ENCODE measurements at places on chromosomes 3 and 15.

- no peak for DNase-seq
Observed at GRCh38 chr15:86488046-86488445, 408.4 kb downstream of the AGBL1 start.

DNA sequence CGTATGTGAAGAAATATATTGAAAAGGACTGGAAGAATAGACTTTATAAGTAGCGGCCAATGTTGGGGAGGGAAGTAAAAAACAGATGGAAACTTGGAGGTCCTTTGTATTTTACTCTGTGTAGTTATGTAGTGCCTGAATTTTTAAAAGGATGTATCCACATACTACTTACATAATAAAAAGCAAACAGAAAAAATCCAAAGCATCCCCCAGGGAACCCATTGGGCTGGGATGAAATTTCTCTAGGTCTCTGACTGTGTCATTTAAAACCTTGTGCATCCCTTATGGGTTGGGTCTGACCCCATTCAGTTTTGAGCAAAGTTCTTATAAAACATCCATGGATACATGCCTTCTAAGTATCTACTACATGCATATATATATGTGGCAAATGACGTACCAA lies 141.1 kb downstream of the NR1D2 start:
- DNase-seq: no peak

DNA sequence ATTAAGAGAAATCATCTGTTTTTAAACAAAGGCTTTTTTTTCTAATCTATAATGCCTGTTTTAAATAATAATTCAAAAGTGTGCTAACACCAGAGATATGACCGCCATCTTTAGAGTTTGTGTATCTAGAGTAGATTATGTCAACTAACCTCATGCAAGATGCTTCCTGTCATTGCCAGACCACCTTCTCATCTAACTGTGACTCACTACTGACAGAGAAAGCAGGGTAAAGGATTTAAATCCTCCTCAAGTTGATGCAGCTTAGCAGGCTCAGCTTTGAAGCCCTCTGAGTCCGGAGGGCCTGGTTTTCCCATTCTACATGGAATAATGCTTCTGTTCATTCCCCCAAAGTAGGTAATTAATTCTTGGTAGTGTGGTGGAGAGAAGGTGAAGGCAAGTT lies 108.5 kb downstream of the ECT2 start:
- no peak for DNase-seq

DNA sequence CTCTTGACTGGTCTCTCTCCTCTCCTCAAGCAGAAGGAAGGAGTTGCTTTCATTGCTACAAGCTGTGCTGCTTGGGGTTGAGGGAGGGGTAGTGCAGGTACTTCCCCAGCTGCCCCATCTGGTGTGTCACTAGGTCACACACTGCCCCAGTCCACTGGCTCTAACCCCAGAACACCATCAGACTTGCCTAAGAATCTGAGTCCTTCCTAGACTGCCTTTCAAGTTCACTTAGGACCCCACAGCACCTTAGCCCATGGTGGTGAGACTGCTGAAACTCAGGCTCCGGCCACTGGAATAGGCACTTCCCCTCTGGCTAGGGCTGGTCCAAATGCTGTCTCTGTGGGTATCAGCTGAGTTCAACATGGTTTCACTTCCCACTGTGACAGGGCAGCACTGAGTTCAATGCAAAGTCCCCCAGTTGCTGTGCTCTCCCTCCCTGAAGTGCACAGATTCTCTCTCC lies 279.7 kb upstream of the GOLGA6L4 start:
- no peak for DNase-seq

GRCh38 chr3:67048715-67049074 lies 50.6 kb downstream of the KBTBD8 start:
- DNase-seq: no peak

- DNase-seq: no peak
Observed at GRCh38 chr3:180909369-180910127, 2.9 kb upstream of the FXR1 start.

DNA sequence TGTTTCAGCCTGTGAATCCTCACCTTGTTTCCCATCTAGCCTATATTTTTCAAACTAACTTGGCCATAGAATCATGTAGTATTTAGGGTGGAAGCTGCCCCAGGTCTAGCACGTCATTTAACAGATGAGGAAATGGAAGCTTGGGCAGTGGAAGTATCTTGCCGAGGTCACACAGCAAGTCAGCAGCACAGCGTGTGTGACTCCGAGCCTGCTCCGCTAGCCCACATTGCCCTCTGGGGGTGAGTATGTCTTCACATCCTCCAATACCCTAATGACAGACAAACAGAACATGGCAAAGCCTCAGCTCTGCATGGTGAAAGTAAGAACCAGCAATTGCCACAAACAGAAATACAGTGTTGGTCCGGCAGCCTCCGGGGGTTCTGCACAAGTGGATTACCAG lies 2.2 kb upstream of the CCR5 start:
- DNase-seq: no peak

GRCh38 chr3:35664460-35664919 lies 25.2 kb downstream of the ARPP21 start:
- DNase-seq: no peak

GRCh38 chr3:48236531-48236930 lies 4.4 kb upstream of the ZNF589 start:
- no peak for DNase-seq

- no peak for DNase-seq
Observed at GRCh38 chr3:9056581-9056980, 93.3 kb upstream of the RAD18 start.

DNA sequence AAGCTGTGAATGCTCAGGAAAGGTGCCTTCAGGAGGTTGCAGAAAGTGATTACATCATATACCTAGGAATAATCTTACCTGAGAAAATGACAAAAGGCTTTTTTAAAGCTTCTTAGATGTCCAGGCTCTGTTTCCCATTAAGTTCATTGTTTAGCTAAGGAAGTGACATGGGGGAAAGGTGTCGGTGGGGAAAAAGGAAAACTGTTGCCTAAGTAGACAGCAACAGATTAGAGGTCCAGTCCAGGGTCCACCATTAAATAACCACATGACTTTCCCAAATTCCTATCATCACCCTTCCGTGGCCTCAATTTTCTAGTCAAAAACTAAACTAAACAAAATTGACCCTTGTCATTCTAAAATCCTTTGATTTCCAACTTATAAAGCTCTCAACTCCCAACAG lies 4.3 kb downstream of the WWTR1 start:
- DNase-seq: no peak

GRCh38 chr3:5195605-5196004 lies 8.1 kb downstream of the EDEM1 start:
- DNase-seq: no peak

DNA sequence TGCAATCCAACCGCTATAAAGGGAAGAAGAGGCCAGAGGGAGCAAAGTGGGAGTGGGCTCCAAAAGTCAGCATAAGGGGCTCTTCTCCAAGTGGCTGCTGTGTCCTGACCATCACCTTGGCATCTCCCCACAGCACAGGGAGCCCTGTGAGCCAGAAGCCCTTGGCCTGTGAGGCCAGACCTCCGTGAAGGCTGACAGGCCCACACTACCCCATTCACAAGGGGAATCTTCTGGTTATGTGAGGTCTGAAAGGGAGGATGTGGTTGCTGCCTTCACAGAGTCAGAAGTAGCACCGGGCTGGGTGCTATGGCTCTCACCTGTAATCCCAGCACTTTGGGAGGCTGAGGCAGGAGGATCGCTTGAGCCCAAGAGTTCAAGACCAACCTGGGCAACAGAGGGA lies 2.6 kb upstream of the ULK3 start:
- DNase-seq: no peak

- DNase-seq: peak; percentile 64
Observed at GRCh38 chr3:120420928-120421551, 29.8 kb downstream of the FSTL1 start.

GRCh38 chr3:40290396-40290795 lies 19.1 kb upstream of the EIF1B start:
- no peak for DNase-seq

- no peak for DNase-seq
Observed at GRCh38 chr3:165883117-165883516, 45.9 kb upstream of the BCHE start.

- DNase-seq: no peak
Observed at GRCh38 chr15:33701304-33701696, 267.0 kb upstream of the CHRM5 start.

- peak; percentile 43 for DNase-seq
Observed at GRCh38 chr3:24264748-24265158, 229.9 kb downstream of the THRB start.

GRCh38 chr3:28556195-28556594 lies 207.6 kb upstream of the AZI2 start:
- no peak for DNase-seq

GRCh38 chr3:95511828-95512227 lies 1302.6 kb upstream of the EPHA6 start:
- no peak for DNase-seq

DNA sequence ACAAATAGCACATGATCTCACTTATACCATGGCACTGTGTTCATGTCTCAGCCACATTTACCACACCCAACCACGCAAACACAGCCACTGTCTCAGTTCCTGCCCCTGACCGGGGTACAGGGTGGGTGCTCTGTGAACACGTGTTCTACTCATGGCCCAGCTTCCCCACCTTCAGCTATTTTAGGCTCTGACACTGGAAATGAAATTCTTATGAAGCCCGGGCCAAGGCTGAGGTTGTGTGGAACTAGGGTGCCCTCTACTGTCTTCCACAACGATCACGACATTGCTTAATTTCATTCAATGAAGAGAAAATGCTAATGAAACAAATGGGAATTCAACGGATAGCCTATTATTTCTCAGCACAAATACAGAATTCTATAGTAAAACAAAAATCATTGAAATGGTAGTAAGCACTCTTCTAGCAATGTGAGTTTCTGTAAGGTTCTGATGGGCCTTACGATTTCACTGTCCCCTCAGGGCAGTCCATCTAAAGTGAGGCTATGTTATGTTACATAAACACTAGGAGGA lies 2.1 kb upstream of the GABRA5 start:
- peak; percentile 73 for DNase-seq

GRCh38 chr3:13483286-13483685 lies 3.2 kb downstream of the HDAC11 start:
- DNase-seq: no peak

GRCh38 chr3:55555873-55556618 lies 68.9 kb upstream of the WNT5A start:
- DNase-seq: no peak

DNA sequence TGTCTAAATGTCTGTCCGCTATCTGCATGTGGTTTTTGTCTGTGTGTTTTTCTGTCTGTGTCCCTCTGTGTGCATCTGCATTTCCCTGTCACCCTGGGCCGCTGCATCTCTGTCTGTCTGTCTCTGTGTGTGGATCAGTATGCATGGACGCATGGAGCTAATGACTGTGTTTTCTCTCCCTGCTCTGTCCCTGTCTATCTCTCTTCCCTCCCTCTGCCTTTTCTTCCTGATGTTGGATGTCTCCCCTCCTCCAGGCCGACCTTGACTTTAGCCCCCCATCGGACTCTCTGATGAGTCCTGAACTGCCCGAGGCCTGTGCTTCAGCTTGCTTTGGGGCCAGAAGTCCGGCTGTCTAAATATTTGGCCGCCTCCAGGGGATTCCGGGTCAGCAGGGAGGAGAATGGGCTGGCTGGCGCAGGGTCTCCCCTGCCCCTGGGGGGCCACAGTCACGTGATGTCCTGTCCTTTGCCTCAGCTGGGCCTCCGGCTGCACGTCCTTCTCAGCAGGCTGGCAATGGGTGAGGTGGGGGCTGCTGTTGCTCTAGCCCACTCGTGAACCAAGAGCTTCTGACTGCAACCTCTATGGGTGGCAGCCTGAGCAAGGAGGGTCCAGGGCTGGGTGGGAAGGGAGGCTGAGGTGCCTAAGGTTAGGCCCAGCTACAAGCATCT lies 3.7 kb downstream of the SLC38A3 start:
- DNase-seq: no peak

DNA sequence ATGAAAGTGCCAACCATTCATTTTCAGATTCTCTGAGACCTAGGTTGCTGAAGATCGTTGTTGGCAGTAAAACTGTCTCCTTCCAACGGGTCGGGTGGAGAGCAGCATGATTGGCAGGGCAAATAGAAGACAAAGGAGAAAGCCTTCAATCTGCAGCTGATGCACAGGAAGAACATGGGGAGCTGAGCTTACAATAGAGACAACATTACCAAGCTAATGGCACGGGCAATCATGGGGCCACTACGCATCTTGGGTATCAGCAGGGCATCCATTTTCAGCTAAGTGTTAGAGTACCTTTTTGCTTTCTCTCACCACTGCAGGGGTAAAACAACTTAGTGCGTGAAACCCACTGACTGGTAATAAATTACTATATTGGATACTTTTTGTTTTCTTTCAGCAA lies 114.8 kb downstream of the WDR72 start:
- no peak for DNase-seq

- DNase-seq: no peak
Observed at GRCh38 chr3:191254098-191254873, 55.2 kb downstream of the OSTN start.

- no peak for DNase-seq
Observed at GRCh38 chr3:10292505-10293419, at the start of gene GHRL. Gene GHRL, minus strand, starts transcription at chr3:10292947. Its CDS starts 2,767 bp downstream, at chr3:10290180.

- no peak for DNase-seq
Observed at GRCh38 chr3:32313723-32314473, 75.4 kb downstream of the CMTM8 start.

DNA sequence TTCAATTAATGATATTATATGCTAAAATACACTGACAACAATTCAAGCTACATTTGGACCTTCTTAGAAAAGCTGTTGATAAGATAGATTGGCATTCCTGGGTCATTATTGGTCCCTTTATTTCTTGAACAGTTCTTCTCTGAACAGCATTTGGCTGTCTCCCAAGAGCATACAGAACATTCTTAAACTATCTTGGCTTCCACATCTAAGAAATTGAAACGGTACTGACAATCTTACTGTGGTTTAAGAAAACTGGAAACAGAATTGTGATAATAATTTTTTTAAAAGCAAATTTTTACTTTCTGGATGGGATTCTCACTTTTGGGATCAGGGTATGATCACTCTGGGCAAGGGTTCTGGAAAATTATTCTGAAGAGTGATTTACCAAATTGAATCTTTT lies 161.7 kb upstream of the ZNF385D start:
- DNase-seq: peak; percentile 12

DNA sequence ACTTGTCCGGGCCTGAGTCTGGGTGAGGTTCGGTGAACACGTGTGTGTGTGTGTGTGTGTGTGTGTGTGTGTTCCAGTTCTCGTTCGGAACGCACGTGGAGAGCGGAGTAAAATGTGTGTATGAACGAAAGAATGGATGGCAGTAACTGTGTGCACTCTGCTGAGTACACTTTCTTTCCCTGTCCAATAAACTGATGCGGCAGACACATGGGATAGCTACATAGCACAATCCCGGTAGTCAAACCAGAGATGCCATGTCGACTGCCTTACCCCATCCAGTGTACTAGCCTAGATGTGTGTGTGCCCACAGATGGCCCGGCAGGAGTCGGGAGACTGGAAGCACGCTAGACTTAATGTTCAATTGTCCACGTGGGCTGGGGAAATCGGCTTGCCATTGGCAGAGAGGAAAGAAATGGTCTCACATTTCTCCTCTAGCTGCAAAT lies 507 bp upstream of the GOLIM4 start:
- DNase-seq: peak; percentile 78

GRCh38 chr3:66138336-66139313 lies 82.2 kb upstream of the SLC25A26 start:
- DNase-seq: peak; percentile 80

All from AG08395 (cell line).